ENCODE measurements at places on chromosomes 3 and 15. TPM values are rescaled to one million over a fixed set of nuclear protein-coding genes. Genes with fewer than 3 reads are reported as not detected.

Gene NUP210
- 52.6 TPM for total RNA-seq

Gene THBS1
- 0.35 TPM for total RNA-seq

Gene POLQ
- 4.0 TPM for total RNA-seq

Gene ARRDC4
- 35.5 TPM for total RNA-seq

Gene CHRM5
- not detected for total RNA-seq

Gene ALCAM
- total RNA-seq = 73.9 TPM

Gene CFAP91
- not detected for total RNA-seq

Gene IFT122
- total RNA-seq = 4.0 TPM

Gene ANKRD34C
- total RNA-seq = not detected

Gene TMED3
- 174 TPM for total RNA-seq

Gene P2RY1
- total RNA-seq = 2.2 TPM

Gene CCR9
- not detected for total RNA-seq

DNA sequence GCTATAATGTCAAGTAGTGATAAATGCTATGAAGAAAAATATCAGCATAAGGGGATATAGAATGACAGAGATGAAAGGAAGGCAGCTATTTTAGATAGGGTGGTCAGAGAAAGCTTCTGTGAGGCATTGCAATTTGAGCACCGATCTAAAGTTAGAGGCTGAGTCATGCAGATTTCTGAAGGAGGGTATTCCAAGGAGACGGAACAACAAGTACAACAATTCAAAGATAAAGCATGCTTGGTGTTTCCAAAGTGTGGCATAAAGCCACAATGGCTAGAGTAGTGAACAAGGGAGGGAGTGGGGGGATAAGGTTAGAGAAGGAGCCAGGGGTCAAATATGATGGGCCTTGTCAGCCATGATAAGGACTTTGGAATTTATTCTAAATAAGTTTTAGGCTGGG is 71.9 kb downstream of the PFN2 start:
- DNase-seq = no peak

DNA sequence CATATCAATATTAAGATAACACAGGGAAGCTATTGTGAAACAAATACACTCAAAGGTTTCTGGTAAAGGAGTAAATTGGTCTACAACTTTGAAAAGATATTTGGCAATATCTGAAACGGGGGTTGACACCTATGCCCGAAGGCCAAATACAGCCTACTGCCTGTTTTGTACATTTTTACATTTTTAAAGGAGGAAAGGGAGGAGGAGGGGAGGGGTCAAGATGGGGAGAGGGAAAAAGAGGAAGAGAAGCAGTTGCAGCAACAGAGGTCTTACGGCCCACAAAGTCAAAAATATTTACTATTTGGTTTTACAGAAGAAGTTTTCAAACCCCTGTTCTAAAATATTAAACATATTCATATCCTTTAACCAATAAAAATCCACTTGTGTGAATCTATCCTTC is 94.2 kb downstream of the FMN1 start:
- no peak for DNase-seq

GRCh38 chr3:179454887-179455286 is 3.6 kb upstream of the GNB4 start:
- no peak for DNase-seq

DNA sequence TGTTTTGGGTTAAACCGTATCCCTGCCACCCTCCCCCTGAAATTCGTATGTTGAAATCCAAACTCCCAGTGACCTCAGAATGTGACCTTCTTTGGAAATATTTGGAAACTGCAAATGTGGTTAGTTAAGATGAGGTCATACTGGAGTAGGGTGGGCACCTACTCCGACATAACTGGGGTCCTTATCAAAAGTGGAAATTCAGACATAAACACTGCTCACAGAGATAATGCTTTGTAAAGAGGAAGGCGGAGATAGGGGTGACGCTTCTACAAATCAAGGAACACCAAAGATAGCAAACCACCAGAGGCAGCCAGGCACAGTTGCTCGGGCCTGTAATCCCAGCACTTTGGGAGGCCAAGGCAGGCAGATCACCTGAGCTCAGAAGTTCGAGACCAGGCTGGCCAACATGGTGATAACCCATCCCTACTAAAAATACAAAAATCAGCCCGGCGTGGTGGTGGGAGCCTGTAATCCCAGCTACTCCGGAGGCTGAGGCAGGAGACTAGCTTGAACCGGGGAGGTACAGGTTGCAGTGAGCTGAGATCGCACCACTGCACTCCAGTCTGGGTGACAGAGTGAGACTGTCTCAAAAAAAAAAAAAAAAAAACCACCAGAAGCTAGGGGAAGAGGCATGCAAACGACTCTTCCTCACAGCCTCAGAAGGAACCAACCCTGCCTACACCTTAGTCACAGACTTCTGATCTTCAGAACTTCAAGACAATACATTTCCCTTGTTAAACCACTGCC is 51.1 kb upstream of the CHD2 start:
- DNase-seq = no peak

DNA sequence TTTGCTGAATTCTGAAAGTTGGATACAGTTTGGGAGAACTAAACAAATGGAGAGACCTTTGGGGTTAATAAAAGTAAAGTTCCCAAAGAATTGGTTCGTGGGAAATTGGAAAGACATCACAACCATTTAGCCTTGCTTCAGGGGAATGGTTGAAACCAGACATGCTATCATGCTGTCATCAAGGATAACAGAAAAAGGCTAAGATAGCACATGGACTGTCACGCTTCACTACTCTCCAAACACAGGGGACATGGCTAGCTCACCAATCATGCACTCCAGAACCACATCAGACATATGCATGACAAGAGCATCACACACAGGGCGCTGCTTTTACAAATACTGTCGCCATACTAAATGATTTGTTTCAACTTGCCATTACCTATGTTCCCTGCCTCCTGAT is 671.7 kb upstream of the ROBO1 start:
- DNase-seq = no peak

- DNase-seq = no peak
Observed at GRCh38 chr3:37511463-37511920, 337.1 kb upstream of the LRRFIP2 start.

- DNase-seq = no peak
Observed at GRCh38 chr15:60423537-60423936, 25.8 kb upstream of the ANXA2 start.

DNA sequence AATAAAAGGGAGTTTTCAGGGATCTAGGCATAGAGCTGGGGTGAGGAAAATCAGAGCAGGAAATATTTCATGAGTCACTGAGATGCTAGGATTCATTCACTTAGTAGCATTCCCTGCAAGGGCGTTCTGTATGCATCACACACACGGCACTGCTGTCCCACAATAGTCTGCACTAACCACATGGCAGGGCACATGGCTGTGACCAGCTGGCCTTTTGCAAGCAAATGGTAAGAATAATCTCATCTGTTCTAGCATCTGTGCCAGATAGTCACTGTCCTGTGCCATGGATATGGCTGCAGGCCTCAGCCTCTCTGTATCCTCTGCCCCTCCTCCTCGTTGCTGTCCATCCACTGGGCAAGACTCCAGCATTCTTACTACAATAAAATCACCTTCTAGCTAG is 37.8 kb downstream of the BOC start:
- no peak for DNase-seq

GRCh38 chr3:59820352-59820934 is 770.6 kb upstream of the CFAP20DC start:
- DNase-seq = no peak

DNA sequence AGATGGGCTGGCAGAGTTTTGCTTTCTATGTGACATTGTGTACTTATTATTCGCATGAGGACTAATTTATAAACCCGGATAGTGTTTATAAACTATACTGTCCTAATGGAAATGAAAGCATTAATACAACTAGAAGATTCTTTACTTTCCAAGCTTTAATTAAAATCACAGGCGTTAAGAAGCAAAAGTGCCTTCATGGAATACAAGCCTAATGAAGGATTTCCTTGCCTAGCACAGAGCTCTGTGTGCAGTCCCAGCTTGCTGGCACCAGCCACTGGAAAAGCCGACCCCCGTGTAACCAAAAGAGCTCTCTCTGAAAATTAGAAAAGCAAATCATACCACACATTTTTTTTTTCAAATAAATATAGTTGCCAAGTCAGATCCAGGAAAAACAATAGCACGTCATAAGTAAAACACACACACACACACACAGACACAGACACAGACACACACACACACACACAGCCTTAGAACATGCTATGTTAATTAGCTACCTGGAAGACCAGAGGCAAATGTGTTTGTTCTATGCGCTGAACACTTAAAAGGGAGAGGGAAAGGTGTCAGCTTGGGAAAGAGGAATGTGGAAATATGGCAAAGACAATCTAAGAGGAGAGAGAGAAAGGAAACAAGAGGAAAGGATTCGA is 1084.2 kb downstream of the TUSC7 start:
- DNase-seq = no peak

GRCh38 chr15:42045211-42045615 is 24.4 kb upstream of the PLA2G4E start:
- DNase-seq = no peak

- no peak for DNase-seq
Observed at GRCh38 chr3:4754180-4755086, 224.8 kb upstream of the BHLHE40 start.

DNA sequence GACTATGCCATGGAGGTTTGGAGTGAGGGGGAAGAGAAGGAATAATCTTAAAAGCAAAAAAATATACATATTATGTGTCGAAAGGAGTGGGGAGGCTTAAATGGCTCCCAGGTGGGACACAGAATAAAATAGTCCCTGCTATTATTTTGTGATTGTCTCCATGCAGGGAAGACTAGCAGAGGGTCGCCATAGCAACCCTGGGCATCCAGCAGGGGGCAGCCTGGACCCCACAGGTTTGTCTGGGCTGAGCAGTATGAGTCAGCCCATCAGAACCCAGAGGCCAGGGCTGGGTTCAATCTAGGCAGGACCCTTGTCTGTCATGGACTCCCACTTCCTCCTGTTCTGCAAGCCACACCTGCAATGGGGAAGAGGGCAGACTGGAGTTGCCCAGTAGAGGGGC is 17.6 kb upstream of the LINGO1 start:
- DNase-seq = no peak

GRCh38 chr15:65827065-65827464 is 35.0 kb upstream of the DENND4A start:
- DNase-seq = no peak

DNA sequence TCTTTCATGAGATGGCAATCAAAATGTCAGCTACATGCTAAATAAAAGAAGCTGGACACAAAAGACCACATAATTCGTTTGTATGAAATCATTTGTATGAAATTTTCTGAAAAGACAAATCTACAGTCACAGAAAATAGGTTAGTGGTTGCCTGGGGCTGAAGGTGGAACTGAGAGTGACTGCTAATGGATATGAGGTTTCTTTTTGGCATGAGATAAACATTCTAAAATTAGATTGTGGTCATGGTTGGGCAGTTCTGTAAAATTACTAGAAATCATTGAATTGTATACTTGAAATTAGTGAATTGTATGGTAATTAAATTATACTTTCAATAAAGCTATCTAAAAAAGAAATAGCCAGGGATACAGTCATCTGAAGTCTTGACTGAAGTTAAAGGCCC is 2.7 kb upstream of the DMXL2 start:
- no peak for DNase-seq

DNA sequence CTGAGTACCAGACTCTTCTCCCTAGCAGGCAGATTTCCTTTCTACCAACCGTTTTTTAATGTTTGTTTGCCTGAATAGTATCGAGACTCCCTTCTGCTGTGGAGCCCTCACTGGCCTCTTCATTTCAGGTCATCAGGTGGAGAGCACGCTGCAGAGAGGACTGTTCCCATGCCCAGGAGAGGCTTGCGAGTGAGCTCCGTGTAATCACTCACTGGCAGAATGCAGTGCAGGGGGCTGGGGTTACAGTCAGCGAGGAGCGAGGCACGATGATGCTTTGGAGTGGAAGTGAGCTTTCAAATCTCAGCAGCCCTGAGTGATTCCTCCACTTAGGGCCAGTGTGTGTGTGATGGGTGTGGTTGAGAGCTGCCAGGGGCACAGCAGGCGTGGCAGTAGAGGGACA is 385.2 kb downstream of the SHQ1 start:
- DNase-seq = no peak

DNA sequence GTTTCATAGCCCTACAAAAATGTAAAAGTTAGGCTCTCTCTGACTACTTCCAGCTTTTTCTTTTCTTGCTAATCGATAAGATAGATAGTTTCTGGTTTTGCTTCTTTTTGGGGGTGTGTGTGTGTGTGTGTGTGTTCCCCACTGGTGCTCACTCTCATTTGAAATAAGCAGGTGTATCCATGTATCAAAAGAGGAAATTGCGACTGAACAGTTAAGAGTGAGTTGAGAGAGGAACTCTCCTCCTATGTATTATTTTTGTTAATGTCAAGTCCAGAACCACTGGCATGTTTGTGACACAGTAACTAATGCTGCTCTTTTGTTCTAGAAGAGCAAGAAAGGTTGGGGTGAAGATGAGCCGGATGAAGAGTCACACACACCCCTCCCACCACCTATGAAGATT is 96.7 kb upstream of the UMPS start:
- DNase-seq = no peak

DNA sequence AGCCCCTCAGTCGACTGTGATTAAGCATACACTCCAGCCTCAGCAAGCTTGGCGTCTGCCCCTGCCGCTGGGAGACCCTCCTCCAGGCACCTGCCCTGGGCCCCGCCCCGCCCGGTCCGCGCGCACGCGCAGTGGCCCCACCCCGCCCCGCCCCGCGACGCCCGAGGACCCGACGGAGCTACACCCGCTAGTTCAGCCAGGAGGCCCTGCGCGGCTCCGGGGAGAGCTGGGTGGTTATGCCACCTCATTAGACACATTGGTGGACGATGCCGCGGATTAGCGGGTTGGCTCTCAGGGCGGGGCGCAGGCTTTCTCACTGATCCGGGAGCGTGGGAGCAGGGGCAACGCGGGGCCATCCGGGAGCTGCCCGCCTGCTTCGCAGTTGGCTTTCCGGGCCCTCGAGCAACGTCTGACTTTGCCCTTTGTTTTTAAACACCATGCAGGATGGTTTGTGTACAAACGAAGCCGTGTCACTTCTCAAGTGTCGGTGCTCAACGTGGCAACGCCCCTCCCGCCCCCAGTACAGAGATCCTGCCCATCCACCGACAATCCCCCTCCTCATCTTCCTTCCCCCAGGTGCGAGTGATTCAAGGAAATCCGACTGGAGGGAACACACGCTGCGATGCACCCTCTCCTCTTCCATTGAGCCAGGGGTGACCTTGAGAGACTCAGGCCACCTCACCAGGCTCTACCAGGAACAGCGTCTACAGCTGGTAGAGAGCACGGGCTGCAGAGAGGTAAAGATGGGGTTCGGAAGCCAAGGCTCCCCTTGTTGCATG is 109.3 kb downstream of the SHQ1 start:
- peak; percentile 13 for DNase-seq

DNA sequence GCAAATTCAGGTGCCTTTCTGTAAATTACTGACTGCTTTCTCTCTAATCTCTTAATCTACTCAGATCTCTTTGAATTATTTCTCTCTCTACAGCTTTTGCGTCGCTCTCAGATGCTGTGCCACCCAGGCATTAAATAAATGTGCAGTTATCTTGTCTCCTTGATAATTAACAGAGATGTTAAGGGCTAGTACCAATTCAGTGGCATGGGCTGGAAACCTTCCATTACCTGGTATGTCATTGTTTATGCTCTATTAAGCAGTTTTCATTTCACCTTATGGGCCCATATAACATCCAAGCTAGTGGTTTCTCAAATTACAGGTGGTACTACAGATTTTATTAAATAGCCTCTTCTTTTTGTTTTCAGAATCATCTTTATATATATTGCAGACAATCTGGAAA is 66.0 kb downstream of the PEX5L start:
- no peak for DNase-seq
